ENCODE measurements at places on chromosomes 11 and 22. TPM values are rescaled to one million over a fixed set of nuclear protein-coding genes. Genes with fewer than 3 reads are reported as not detected.

The TMA7B gene
- 8.6 TPM for total RNA-seq

The SPDYC gene
- not detected for total RNA-seq

The RIMBP3B gene
- total RNA-seq = 0.18 TPM

The PRR5 gene
- 29.4 TPM for total RNA-seq

DNA sequence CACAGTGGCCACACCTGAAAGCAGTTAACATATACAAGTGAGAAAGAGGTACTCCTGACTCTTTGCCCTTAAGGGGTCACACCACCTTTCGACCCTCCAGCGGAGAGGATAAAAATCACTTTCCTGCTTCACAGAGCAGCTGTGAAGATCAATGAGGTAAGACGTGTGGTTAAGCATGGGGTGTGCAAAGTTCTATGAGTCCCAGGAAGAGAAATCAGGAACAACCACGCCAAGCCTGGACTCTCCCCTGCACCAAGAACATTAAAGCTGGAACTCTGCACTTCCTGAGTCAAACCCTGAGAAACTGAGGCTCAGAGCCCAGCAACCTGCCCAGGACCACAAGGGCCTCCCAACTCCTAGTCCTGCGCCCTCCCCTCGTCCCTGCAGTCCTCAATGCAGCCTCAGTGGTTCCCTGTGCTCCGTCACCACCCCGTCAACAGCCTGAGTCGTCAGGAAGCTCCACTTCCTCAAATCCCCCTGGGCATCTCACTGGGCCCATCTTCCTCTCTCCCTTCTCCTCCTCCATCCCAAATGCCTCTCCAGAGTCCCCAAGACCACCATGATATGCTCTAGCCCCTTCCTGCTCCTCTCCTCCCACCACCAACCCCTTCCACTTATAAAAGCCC, 17.7 kb downstream of the TNKS1BP1 start:
- no peak for DNase-seq

GRCh38 chr22:18085188-18085587, 7.4 kb downstream of the PEX26 start:
- DNase-seq = no peak

- no peak for DNase-seq
These were observed 80.9 kb upstream of the CSNK2A3 start for GRCh38 chr11:11433960-11434359.

- no peak for DNase-seq
These were observed 33.7 kb downstream of the CTTN start for GRCh38 chr11:70432065-70432464.

DNA sequence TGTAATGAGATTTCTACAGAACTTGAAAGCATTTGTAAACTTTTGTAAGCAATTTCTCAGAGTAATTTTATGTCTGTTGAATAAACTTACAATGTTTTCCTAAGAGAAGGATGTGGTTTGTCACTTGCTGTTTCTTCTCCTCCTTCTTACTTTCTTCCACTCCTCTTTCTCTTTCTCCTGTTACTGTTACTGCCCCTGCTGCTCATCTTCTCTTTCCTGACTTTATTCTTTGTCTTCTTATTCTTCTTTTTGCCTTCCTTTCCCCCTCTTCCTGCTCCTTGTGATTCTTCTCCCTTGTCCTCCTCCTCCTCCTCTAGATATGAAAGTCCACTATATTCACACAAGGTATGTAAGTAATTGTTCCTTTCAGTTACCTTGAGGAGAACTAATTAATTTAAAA, 31.1 kb upstream of the MMP7 start:
- DNase-seq = no peak

DNA sequence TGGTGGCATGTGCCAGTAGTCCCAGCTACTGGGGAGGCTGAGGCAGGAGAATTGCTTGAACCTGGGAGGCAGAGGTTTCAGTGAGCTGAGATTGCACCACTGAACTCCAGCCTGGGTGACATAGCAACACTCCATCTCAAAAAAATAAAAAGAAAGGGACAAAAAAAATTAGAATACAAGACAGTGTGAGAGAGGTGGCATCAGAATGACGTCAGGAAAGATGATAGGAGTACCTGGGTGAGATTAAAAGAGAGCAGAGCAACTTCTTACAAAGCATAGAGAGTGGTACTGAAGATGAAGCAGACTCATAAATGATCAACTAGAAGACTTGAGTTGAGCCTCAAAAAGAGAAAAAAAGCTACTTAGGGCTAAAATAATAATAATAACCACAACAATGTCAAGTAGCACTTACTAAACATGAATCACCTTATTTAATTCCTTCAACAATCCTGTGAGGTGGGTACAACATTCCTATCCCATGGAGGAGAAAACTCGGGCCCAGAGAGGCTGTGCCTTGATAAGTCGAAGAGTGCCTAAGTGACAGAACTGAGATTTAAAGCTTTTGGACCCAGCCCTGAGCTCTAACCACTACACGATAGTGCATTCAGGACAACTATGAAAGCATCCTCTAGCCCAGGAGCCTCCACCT, 5.2 kb upstream of the SLN start:
- no peak for DNase-seq
